Renal cortical epithelial cell (primary cell): ENCODE measurements at places on chromosomes 6 and 20. TPM values are rescaled to one million over a fixed set of nuclear protein-coding genes. Genes with fewer than 3 reads are reported as not detected.

The SLC22A16 gene
- not detected in 2 replicates for total RNA-seq

The ACOT13 gene
- total RNA-seq: 7.3 and 16.0 TPM in 2 replicates

The GNRH2 gene
- total RNA-seq: not detected in 2 replicates

The MEI4 gene
- total RNA-seq: 0.17 and 1.2 TPM in 2 replicates

The OLIG3 gene
- total RNA-seq: not detected in 2 replicates

The TSPO2 gene
- total RNA-seq: not detected in 2 replicates

The HLA-DOB gene
- under 0.01 TPM in 1 of 2 replicates, not detected in the other for total RNA-seq

The BNIP5 gene
- 0.35 TPM in 1 of 2 replicates, not detected in the other for total RNA-seq

The CST5 gene
- total RNA-seq: not detected in 2 replicates

The BPIFA1 gene
- total RNA-seq: not detected in 2 replicates

The MAN1A1 gene
- total RNA-seq: 41.3 and 50.5 TPM in 2 replicates

The DLK2 gene
- total RNA-seq: 1.3 TPM in 1 of 2 replicates, not detected in the other

The BACH2 gene
- 0.52 and 0.89 TPM in 2 replicates for total RNA-seq

The PPP1R14C gene
- 17.0 and 25.5 TPM in 2 replicates for total RNA-seq

The CDH4 gene
- 6.4 TPM in 2 replicates for total RNA-seq

The FAM229B gene
- 15.5 and 24.1 TPM in 2 replicates for total RNA-seq

The HUS1B gene
- 0.70 TPM in 1 of 2 replicates, not detected in the other for total RNA-seq

The VSTM2L gene
- total RNA-seq: 8.0 and 12.7 TPM in 2 replicates

The EYS gene
- total RNA-seq: 0.10 and 0.87 TPM in 2 replicates

The LINC00237 gene
- not detected in 2 replicates for total RNA-seq

The UBD gene
- total RNA-seq: 3.8 and 39.4 TPM in 2 replicates

The ZNF311 gene
- 1.6 and 2.1 TPM in 2 replicates for total RNA-seq

The PARD6B gene
- total RNA-seq: 31.3 and 57.4 TPM in 2 replicates

The HCRTR2 gene
- total RNA-seq: not detected in 2 replicates

The TMEM244 gene
- not detected in 2 replicates for total RNA-seq

The MAK gene
- 0.10 and 0.17 TPM in 2 replicates for total RNA-seq

The CD109 gene
- 25.2 and 29.8 TPM in 2 replicates for total RNA-seq

The NDUFAF5 gene
- total RNA-seq: 15.6 and 20.0 TPM in 2 replicates

The SNHG17 gene
- total RNA-seq: 8.0 and 9.3 TPM in 2 replicates

The IER3 gene
- total RNA-seq: 56.6 and 249 TPM in 2 replicates

The PRL gene
- total RNA-seq: not detected in 2 replicates

The PPP1R3G gene
- 4.7 and 6.3 TPM in 2 replicates for total RNA-seq

The SOX18 gene
- total RNA-seq: 0.05 and 0.17 TPM in 2 replicates

The BTN1A1 gene
- total RNA-seq: not detected in 2 replicates

The PLEKHG1 gene
- total RNA-seq: 11.1 and 13.4 TPM in 2 replicates

The OOEP gene
- not detected in 2 replicates for total RNA-seq

The ASF1A gene
- total RNA-seq: 18.9 and 24.0 TPM in 2 replicates

The KIF6 gene
- total RNA-seq: 1.3 TPM in 1 of 2 replicates, not detected in the other
